Effector memory CD8-positive, alpha-beta T cell (primary cell): ENCODE measurements at places on chromosomes 3 and 15.
A peak's percentile ranks its signal among the peaks of the same experiment; 100 is the strongest.

GRCh38 chr3:182568876-182569275, 224.4 kb upstream of the ATP11B start:
- H3K4me3 ChIP-seq: no peak overlapping the region
- H3K27me3 ChIP-seq: no peaks in the 10 kb centered on the region

DNA sequence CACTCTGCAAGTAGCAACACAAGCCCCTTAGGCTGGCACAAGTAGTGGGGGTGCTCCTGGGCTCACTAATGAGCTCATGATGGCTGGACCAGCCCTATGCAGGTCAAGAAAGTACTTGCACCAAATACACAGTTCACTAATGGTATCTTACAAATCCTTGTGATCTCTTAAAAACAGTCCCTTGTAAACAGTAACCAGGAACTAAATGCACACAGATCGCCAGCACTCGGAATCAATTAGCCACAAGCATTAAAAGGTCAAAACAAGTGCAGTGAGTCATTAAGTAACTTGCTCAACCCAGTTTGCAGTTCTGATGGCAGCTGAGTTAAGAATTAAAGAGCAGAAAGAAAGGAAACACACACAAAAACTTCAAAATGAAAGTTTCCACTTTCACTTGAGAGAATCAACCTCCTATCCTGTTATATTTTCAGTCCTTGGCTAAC, 43.2 kb downstream of the ARHGEF3 start:
- peak; percentile 14 for DNase-seq
- peak overlapping the region; percentile 100 for H3K27ac ChIP-seq
- H3K4me3 ChIP-seq: peak overlapping the region; percentile 66
- H3K36me3 ChIP-seq: peaks cover 49% of the 10 kb centered on the region
- H3K27me3 ChIP-seq: no peaks in the 10 kb centered on the region
- H3K4me1 ChIP-seq: peaks cover 66% of the 10 kb centered on the region

DNA sequence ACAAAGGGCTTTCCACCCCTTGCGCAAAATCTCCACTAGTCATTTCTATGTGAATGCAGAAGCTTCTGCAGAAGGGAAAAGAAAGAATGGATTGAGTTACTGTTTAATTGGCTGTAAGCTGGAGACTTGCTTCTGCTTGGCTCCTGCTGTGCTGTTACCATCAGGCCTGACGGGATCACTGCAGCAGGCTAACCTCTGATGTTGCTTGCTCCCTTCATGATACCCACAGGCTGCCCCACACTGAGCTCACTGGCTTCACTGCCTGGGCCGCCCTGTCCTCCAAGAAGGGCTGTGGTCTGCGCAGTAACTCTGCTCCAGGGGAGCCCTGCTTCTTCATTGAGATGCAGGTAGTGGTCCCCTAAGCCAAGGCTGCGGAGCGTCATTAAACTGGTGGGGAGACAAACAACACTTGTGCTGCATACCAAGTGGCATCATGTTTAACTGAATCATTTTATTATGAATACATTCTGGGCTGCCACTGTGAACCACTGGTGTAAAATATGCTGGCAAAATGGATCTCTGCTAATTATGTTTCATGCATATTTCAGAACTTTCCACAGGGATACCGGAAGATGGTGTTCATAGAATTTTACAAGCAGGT, 78.6 kb downstream of the WDR49 start:
- DNase-seq: no peak
- H3K27ac ChIP-seq: no peak overlapping the region
- H3K4me3 ChIP-seq: no peak overlapping the region
- peaks cover 8% of the 10 kb centered on the region for H3K27me3 ChIP-seq
- H3K36me3 ChIP-seq: no peaks in the 10 kb centered on the region

- H3K4me3 ChIP-seq: no peak overlapping the region
- DNase-seq: no peak
- H3K4me1 ChIP-seq: no peaks in the 10 kb centered on the region
- no peak overlapping the region for H3K27ac ChIP-seq
- H3K27me3 ChIP-seq: peaks cover 20% of the 10 kb centered on the region
Observed at GRCh38 chr3:137097386-137097785, 139.6 kb downstream of the IL20RB start.

DNA sequence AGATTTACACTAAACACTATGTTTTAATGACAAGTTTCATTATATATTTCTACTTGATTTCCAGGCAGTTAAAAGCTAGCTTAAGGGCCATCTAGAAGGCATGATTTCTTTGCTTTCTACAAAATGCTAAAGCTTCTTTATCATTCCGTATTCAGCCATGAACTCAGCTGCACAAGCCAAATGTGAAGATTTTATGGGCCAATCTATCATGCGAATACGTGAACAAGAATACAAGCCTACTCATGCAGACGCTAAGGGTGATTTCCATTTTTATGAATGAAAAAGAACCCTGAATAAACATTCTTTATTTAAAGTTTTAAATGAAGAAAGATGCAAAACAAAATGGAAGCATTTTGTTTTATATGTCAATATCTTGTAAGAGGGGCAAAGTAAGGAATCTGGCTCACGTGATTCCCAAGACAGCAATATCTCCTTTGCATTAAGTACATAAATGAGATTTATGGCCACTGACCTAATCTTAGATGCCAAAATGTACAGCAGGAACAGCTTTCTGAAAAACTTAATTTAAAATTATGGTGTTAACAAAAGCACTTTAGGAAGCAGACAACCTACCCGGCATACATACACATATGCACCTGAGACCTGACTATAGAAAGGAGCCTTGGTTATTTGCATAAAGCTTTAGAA, 215.8 kb downstream of the DPH6 start:
- H3K4me3 ChIP-seq: no peak overlapping the region
- no peak overlapping the region for H3K27ac ChIP-seq
- no peak for DNase-seq
- H3K4me1 ChIP-seq: no peaks in the 10 kb centered on the region

DNA sequence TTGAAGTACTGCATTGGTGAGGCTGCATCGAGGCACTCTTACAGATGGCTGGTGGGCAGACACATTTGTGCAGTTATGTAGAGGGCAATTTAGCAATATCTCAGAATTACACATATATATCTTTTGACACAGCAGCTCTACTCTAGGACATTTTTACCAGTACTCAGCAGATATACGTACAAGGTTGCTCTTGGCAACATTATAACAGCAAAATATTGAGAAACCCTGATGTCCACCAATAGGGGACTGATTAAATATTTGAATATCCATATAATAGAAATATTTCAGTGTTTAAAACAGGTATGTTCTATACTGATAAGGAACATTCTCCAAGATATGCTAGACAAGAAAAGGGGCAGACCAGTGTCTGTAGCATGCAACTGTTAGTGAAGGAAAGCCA, 7.9 kb upstream of the FBXO22 start:
- no peak overlapping the region for H3K4me3 ChIP-seq
- no peak for DNase-seq
- no peak overlapping the region for H3K27ac ChIP-seq
- H3K4me1 ChIP-seq: no peaks in the 10 kb centered on the region
- peaks cover 39% of the 10 kb centered on the region for H3K36me3 ChIP-seq

DNA sequence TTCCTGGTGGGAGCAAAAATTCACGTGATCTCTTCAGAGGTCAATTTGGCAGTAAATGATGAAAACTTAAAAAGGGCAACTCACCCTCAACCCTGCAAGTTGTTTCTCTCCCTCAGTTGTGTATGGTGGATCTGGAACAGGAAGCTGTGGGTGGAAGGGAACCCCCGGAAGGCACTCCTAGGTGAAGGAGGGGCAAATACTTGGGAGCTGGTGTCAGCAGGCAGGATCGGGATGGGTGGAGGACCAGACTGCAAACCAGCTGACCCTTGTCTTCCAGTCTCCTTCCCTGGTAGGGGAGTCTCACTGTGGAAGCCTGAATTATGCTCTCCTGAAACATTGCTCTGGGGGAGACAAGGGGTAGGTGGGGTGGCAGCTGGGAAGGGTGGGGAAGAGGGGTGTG, 33.5 kb downstream of the PRR23E start:
- peak overlapping the region; percentile 38 for H3K4me3 ChIP-seq
- H3K36me3 ChIP-seq: no peaks in the 10 kb centered on the region
- H3K27ac ChIP-seq: no peak overlapping the region
- no peak for DNase-seq
- peaks cover 9% of the 10 kb centered on the region for H3K4me1 ChIP-seq

DNA sequence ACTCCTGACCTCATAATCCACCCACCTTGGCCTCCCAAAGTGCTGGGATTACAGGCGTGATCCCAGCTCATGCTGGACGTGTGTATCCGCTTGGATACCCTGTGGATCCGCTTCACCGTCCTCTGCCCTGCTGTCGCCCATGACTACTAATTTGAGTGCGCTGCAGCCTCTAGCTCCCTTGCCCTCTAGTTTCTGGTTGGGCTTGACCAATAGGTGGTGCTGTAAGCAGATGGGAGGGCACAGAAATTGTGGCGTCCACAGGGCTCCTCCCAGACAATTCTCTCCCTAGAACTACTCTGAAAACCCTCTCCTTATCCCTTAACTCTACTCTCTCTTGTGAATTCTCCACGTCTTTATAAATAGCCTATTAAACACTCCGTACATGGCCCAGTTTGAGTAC, 36.2 kb downstream of the ZPLD1 start:
- H3K27ac ChIP-seq: no peak overlapping the region
- no peak overlapping the region for H3K4me3 ChIP-seq
- no peaks in the 10 kb centered on the region for H3K4me1 ChIP-seq
- no peaks in the 10 kb centered on the region for H3K36me3 ChIP-seq

GRCh38 chr3:144660186-144660585, 688.6 kb downstream of the DIPK2A start:
- no peak for DNase-seq
- H3K27ac ChIP-seq: no peak overlapping the region
- no peaks in the 10 kb centered on the region for H3K4me1 ChIP-seq
- H3K27me3 ChIP-seq: no peaks in the 10 kb centered on the region

- H3K27me3 ChIP-seq: peaks cover 86% of the 10 kb centered on the region
- no peak for DNase-seq
- peak overlapping the region; percentile 36 for H3K4me3 ChIP-seq
- H3K4me1 ChIP-seq: peaks cover 4% of the 10 kb centered on the region
- H3K36me3 ChIP-seq: no peaks in the 10 kb centered on the region
Observed at GRCh38 chr15:51093839-51094605, 684 bp downstream of the TNFAIP8L3 start.

DNA sequence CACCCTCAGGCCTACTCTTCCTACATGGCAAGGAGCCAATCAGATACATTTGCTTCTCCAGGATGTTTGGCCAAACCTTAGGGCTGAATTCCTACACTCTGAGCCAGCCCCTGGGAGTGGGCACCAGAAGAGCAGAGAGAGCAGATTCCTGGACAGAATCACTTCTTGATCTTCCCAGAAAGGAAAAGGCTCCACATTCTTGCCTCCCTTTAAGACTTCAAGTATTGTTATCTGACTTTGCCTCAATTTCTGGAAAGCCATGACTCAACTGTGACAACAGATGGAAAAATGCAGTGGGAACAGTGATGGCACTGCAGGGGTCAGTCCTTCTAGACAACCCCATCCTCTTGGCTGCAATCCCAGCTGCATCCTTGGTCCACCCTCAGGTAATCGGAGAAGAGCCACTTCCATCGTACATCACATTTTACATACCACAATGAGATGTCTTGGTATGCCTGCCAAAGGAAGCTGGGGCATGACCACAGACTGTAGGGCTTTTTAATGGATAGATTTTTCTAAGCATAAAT, 21.0 kb downstream of the SLCO2A1 start:
- no peak for DNase-seq
- H3K4me3 ChIP-seq: no peak overlapping the region
- H3K27ac ChIP-seq: no peak overlapping the region
- H3K4me1 ChIP-seq: no peaks in the 10 kb centered on the region
- no peaks in the 10 kb centered on the region for H3K36me3 ChIP-seq

DNA sequence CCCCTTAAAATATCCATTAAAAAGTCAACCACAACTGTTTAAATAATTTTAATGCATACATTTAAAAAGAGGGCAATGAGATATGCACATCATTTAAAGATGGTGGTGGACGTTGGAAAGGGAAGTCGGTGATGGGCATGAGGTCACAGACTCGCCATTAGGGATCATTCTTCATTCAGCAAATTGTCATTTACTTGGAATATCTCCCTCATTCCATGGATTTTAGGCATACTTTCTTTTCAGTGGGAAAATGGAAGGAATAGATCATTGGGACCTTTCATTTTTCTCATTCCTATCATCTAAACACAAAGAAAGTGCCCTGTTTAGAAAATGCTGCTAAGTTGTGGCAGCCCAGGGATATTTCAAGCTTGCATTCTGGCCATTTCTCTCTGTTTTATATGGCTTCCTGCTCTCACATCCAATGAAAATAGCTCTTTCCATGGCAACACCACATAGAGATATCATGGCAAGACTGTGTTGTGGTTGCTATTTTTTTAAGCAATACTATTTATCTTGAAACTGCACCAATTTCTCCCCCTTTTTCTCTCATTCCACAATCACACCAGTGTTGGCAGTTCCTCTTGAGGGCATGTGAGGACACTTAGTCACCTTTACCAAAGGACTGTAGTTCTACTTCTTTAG, 40.7 kb upstream of the LMCD1 start:
- H3K36me3 ChIP-seq: no peaks in the 10 kb centered on the region
- peaks cover 9% of the 10 kb centered on the region for H3K27me3 ChIP-seq
- no peak overlapping the region for H3K4me3 ChIP-seq
- DNase-seq: no peak
- H3K27ac ChIP-seq: no peak overlapping the region
- H3K4me1 ChIP-seq: no peaks in the 10 kb centered on the region

DNA sequence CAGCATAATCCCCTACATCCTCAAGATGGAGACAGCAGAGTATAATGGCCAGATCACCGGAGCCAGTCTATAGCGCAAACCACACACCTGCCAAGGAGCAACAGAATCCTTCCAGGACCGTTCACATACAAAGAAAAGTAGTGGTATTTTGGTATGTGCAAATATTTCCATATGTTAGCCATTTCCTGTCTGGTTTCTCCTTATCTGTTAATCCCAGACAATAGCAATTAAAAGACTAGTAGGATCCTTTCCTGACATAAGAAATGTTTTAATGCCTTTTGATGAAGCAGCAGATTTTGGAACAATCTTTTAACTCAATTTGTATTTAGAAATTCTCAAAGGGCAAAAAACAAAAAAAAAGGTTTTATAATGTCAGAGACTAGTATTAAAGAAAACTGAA, 22.2 kb downstream of the MRPS25 start:
- H3K36me3 ChIP-seq: peaks cover 82% of the 10 kb centered on the region
- no peak for DNase-seq
- peaks cover 8% of the 10 kb centered on the region for H3K4me1 ChIP-seq

DNA sequence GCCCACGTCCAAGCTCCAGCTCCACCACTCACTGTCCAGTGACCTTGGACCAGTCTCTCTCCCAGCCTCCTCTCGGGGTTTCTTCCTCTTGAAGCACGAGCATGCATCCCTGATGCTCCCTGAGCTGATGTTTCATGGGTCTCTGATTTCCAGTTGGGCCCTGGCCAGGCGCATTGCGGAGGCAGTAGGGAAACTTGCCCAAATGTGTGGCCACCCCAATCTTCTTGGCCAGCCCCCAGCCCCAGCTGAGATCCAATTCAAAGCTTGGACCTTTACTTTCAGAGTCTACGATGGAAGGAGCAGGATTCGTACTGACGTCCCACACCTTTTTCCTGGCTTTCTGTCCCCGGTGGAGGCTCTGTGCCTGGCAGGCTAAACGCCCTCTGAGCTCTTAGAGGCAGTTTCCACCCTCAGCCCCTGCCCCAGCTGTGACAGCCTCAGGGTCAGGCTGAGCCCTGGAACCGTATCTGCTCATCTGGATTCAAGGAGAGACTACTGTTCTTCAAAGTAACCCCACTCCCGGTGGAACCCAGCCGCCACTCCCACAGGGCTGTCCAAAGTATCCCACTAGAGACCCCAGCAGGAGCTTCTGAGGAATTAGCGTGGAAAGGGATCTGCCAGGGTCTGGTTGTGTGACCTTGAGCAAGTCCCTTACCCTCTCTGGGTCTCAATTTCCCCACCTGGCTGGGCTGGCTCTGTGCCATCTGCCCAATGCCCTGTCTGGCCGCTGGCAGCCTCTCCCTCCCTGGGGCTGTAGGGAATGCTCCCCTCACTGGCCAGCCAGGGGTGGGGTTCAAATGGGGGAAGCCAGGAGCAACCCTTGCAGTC, 37.4 kb downstream of the CPN2 start:
- no peak overlapping the region for H3K27ac ChIP-seq
- H3K36me3 ChIP-seq: peaks cover 3% of the 10 kb centered on the region
- H3K4me3 ChIP-seq: no peak overlapping the region
- H3K4me1 ChIP-seq: peaks cover 10% of the 10 kb centered on the region
